ENCODE measurements at places on chromosomes 16 and 17.

GRCh38 chr17:10518271-10519037, at the start of gene MYH1:
Gene MYH1 (minus strand): TSS chr17:10518542. CDS start chr17:10516642, 1,900 bp downstream.
- no peak for DNase-seq

DNA sequence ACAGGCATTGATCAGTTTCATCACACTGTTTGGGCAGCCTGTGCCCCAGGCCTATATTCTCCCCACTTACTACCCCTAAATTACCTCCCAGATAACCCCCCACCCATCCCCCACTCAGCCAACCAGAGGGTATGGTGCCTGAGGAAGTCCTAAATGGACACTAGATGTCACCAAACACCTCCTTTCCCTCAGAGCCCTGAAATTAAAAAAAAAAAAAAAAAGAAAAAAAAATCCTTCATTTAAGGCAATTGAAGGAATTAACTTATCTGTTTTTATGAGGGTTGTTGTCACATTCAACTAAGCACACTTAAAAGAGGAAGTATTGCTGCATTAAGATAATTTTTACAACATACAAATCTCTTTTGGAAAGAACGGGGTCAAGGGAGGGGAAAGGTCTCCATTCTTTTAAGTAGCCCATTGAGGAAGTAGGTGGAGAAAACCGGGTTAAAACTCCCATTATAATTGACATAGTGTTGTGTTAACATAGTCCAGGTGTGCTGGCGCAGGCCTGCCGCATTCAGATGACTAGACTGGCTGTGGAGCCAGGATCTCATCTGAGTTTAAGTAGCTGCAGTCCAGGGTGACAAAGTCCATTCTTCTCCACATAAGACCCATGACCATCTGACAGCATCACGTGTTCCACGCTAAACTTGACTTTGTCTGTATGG, 46.3 kb downstream of the SNX11 start:
- DNase-seq, result no peak

DNA sequence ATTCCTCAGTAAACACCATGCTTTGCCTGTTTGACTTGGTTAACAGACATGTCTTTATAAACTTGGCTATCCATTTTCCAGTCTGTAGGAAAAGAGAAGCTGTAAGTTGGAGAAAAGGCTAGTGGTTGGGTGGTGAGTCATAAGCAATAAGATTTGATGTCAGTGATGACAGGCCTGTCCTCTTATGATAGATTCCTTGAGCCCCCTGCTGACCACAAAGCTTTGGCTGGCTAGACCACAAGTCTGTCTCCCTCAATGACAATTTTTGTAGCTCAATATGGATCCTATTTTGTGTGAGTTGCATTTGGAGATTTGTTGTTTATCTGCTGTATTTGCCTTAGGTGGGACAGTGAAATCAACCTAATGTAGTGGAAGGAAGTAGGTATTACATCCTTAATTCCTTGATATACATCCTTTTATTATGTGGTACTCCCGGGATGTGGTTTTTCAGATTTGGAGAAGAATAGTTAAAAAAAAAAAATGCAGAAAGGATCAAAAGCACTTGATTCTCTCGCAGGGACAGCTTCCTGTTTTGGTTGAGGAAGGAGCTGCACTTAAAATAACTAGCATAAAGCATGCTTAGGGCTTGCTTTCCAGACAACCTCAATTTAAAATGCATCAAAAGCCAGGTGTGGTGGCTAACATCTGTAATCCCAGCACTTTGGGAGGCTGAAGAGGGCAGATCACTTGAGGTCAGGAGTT, 67.4 kb downstream of the SIAH1 start:
- DNase-seq, result no peak

DNA sequence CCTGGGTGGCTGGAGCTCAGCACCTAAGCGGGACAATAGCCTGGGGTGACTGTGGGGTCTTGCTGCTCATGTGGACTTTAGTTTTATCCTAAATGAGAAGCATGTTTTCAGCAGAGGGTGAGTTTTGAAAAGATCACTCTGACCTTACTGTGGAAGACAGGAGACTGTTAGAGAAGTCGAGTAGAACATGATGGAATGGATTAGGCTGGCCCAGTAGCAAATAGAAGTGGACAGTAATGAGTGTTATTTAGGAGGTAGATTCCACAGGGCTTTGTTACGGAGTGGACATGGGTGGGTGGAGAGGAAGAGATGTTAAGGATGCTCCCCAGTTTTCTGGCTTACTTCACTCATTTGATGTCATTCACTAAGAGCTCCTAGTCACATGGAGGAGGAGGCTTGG, 73.3 kb upstream of the TBX2 start:
- DNase-seq, result no peak

- DNase-seq, result no peak
Measured at GRCh38 chr17:68205808-68206720, 41.8 kb upstream of the AMZ2 start.

- DNase-seq, result no peak
Measured at GRCh38 chr16:54034684-54035083, 251.9 kb downstream of the IRX3 start.

DNA sequence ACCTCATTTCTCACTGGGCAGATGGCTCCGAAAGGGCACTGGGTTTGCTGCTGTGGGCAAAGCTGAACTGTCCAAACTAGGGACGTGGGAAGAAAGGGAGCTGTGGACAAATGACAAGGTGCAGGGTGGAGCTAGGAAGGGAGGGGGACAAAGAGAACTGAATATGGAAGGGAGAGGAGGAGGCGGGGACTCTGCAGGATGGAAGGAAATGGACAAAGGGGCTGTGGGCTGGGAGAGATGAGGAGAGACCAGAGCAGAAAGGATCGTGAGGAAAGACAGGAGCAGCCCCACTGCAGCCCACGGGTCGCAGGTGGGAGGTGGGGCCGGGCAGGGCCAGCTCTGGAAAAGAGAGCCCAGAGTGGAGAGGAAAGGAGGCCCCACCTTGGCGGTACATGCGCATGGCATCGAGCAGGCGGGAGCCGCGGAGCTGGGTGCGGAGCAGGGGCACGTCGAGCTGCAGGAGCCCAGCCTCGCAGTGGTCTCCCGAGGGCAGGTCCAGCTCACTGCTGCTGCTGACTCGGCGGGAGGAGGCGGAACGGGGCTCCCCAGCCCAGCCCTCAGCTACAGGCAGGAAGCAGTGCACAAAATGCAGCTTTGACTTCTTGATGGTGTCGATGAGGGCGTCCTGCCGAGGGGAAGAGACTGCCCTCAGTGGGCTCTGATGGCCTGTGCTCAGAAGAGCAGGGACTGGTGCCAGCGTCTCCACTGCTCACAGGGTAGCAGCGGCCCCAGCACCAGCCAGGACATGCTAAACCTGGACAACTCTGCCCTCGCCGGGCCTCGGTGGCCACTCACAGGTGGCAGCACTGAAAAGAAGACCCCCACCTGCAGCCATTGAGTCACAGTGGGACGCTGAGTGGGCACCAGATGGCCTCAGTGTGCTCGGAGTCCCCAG, 66.8 kb downstream of the PIPOX start:
- no peak for DNase-seq

DNA sequence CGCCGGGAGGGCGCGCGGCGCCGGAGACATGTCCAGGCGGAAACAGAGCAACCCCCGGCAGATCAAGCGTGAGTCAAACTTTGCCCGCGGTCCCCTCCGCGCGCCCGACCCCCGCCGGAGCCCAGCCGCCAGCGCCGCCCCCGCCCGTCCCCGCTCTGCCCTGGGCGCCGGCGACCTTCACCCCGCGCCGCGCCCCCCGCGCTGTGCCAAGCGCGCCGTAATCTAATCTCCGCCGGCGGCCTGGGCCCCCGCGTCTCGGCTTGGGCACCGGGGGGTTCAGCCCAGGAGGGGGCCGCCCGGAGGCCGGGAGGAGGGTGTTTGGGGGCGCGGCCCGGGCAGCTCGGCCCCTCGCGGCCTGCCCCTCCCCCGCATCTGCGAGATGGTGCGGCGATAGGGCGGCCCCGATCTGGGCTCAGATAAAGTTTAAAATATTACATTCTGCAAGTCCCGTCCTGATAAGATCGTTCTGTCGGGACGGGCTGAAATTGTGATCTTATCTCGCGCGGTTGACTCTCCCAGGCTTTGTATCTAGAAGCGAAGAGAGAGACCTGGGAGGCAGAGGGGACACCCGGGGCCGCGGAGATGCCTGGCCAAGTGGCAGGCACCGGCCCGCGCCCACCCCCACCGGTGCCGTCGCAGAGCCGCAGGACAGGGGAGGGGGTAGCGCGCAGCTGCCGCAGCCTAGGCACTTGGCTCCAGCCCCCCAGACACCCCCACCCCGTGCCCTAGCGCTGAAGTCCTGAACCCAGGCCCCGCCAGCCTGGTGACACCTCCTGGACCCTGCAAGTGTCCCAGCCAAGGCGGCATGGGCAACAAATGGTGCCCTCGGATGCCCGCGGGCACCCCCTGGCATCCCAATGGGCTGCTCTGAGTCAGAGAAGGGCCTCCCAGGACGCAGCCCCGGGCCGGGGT, 787 bp downstream of the ZFPM1 start:
- DNase-seq, result no peak

GRCh38 chr17:31467502-31468256, 76.2 kb downstream of the RAB11FIP4 start:
- DNase-seq, result no peak

GRCh38 chr17:61834610-61835009, 28.7 kb downstream of the BRIP1 start:
- no peak for DNase-seq

DNA sequence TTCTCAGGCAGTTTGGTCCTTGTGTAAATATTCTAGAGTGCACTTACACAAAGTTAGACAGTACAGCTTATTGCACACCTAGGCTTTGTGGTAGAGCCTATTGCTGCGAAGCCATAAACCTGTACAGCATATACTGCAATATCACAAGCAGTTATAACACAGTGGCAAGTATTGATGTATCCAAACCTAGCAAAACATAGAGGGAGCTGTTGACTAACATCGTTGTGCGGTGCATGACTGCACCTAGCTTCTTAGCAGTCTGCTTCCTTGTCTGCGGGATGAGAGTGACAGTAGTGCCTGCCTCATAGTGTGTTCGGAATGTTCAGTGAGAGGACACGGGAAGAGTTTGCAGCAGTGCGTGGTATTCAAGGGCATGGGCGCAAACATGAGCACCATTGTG, 78.9 kb downstream of the MPRIP start:
- no peak for DNase-seq

- DNase-seq, result no peak
Measured at GRCh38 chr17:18953231-18953728, 1.3 kb downstream of the SLC5A10 start.
